ENCODE measurements at places on chromosomes 2 and 18.

GRCh38 chr2:212142631-212143030 lies 396.0 kb downstream of the ERBB4 start:
- DNase-seq, result no peak

- DNase-seq, result no peak
Observed at GRCh38 chr2:105385731-105386540, 12.9 kb downstream of the FHL2 start.

DNA sequence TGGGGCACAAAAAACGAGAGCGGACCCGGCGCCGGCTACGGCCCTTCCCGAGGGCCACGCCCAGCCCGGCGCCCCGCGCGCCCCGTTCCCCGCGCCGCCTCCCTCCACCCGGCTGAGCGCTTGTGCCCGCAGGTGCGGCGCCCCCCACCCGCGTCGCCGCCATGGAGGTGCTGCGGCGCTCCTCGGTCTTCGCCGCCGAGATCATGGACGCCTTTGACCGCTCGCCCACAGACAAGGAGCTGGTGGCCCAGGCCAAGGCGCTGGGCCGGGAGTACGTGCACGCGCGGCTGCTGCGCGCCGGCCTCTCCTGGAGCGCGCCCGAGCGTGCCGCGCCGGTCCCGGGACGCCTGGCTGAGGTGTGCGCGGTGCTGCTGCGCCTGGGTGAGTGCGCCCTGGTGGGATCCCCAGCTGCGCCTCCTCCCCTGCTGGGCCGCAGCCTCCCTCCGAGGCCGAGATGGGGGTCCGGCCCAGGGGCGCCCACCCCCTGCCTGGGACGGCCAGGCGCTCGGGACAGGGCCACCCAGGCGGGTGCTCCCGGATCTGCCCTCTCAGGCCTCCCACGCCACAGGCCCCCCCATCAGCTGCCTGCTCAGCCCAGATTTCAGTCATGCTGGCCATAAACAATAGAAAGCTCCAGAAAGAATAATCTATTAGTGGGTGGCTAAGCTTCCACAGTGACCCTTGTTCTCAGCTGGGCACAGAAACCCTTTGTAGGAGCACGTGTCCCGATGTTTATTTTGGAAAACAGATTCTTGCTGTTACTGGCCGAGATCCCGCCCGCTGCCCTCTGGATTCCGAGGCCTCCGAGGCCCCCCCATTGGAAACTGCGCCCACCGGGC lies 997 bp downstream of the BOK start:
- DNase-seq, result no peak

DNA sequence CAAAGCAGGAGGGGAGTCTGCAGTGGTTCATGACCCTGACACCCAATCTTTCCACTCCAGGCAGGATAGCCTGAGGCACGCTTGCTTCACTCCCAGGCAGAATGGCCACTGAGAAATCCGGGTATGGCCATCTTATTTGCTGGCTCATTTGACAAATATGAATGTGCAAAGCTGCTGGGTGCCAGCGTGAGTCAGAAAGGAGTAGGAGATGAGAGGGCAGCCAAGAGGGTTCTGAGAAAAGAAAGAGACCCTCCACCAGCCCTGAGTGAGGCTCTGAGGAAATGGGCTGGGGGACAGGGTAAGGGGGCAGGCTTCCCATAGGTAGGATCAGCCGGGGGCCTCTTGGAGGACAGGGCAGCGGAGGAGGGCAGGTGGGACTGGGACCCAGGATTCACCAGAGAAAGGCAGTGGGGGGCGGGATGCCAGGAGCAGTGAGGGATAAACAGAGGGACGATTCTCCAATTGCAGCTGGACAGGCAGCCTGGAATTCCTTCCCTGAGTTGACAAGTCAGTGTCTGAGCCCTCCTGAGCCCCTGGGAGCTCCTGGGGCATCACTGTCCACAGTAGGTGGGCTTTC lies 15.2 kb downstream of the RAMP1 start:
- DNase-seq, result no peak

DNA sequence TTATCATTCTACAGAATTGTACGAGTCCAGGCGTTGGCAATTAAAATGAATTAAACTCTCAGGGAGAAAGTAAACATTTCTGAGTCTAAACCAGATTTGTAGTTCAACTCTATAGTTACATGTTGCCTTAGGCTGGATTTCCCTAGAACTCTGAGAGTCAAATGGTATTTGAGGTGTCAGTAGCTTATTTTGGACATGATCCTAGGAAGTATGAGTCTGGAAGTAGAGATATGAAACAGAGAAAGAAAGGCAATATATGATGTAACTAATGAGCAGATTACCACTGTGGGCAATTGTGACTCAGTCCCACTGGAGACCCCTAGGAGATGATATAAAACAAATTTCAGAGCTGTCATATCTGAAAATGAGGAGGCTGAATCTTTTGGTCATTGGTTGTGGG lies 199.1 kb upstream of the UBE2E3 start:
- DNase-seq, result no peak

- no peak for DNase-seq
Observed at GRCh38 chr18:6509417-6509816, 94.7 kb upstream of the L3MBTL4 start.

DNA sequence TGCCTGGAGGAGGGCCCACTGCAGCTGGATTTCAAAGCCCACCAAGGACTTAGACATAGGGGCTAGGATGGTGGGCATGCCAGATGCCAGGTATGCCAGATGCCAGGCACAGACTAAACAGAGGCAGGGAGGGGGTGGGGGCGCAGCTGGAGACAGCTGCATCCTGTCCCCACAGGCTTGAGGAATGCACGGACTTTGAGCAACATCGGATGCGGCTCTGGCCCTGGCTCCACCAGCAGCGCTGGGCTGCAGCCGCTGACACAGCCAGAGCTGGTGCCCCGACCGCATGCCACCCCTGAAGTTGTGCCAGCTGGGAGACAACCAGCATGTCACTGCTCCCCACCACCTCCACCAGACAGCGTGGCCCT lies 39.5 kb downstream of the AQP12A start:
- DNase-seq, result no peak

DNA sequence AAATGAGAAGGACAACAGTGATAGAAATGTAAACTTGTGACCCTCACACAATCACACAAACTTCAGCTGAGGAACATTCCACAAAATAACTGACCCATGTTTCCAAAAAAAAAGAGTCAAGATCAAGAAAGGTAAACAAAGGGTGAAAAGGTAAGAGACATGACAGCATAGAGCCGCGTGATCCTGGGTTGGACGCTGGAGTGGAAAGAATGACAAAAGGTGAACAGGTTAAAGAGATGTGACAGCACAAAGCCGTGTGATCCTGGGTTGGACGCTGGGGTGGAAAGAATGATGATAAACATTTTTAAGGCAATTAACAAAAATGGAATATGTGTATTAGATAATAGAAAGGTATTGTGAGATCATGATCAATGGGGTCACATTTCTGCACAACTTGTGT lies 110.3 kb downstream of the SNTG2 start:
- DNase-seq, result no peak

Data from stimulated activated naive CD4-positive, alpha-beta T cell (primary cell).